Stimulated activated CD8-positive, alpha-beta memory T cell treated with anti-CD3 and anti-CD28 coated beads, Interleukin-15, amount 100 ng/mL, for 1 hour (primary cell): ENCODE measurements at places on chromosomes 4 and X.

DNA sequence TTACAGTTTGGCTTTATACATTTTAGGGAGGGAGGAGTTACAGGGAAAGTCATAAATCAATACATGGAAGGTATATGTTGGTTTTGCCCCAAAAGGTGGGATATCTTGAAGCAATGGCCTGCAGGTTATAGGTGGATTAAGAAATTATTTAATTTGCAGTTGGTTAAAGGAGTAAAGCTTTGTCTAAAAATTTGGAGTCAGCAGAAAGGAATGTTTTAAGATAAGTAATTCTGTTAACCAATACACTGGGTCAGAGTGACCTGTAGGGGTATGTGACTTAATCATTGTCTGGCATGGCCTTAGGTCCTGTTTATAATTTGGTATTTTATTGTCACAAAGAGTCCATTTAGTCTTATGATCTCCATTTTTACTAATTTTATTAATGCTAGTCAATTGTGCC lies 115.0 kb downstream of the AGTR2 start:
- no peak for DNase-seq

DNA sequence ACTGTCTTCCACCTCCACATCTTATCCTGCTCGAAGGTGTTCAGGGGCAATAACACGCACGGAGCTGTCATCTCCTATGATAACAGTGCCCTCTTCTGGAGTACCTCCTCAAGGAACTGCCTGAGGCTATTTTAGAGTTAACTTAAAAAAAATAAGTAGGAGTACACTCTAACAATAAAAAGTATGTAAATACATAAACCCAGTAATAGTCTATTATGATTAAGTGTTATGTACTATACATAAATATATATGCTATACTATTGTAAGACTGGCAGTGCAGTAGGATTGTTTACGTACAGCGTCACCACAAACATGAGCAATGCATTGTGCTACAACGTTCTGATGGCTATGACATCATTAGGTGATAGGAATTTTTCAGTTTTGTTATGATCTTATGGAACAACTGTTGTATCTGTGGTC lies 34.5 kb upstream of the TLR2 start:
- no peak for DNase-seq

DNA sequence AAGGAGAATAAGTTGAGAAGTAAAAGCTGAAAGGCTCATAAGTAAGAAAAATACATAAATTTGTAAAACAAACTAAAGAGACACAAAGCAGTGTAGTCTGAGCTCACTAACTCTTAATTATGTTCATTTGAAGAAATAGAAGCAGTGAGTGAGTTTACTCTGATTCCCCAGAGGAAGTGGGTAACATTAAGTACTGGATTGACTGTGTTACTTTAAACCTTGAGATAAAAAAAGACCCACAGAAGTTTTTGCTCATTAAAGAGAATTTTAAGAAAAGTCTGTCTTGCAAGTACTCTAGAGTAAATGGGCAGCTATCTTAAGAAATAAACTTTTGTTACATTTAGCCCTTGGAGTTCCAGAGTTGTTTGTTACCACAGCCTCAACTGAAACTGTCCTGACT lies 2466.9 kb downstream of the PCDH7 start:
- no peak for DNase-seq

- DNase-seq: no peak
These were observed 77.1 kb downstream of the HMX1 start for GRCh38 chr4:8794491-8794890.

DNA sequence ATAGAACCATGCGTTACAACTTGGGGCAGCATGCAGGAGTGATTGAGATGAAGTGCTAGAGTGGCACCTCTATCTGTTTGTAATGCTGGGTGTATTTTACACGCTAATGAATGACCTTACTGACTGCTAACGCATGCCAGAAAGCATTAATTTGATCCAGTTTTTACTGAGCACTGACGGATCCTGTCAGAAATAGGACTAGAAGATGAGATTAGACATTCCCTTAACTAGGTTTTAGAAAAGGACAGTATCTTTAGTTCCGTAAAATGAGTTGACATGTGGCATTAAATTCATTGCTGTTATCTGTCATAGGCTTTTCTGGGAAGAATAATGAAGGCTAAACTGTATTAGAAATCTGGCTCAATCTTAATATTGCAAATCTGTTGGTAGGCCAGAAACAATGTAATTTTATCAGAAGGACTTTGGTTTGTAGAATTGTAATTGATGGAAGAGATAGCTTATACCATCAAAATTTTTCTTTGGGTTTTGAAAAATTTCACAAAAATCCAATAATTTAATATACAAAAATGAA lies 140.4 kb upstream of the WDFY3 start:
- DNase-seq: no peak

GRCh38 chrX:93985344-93986307 lies 311.6 kb downstream of the FAM133A start:
- no peak for DNase-seq

- DNase-seq: no peak
These were observed at the start of gene SLC16A2 for GRCh38 chrX:74421036-74421739. SLC16A2 (plus strand) TSS chrX:74421493; CDS start chrX:74421638, 145 bp downstream.

DNA sequence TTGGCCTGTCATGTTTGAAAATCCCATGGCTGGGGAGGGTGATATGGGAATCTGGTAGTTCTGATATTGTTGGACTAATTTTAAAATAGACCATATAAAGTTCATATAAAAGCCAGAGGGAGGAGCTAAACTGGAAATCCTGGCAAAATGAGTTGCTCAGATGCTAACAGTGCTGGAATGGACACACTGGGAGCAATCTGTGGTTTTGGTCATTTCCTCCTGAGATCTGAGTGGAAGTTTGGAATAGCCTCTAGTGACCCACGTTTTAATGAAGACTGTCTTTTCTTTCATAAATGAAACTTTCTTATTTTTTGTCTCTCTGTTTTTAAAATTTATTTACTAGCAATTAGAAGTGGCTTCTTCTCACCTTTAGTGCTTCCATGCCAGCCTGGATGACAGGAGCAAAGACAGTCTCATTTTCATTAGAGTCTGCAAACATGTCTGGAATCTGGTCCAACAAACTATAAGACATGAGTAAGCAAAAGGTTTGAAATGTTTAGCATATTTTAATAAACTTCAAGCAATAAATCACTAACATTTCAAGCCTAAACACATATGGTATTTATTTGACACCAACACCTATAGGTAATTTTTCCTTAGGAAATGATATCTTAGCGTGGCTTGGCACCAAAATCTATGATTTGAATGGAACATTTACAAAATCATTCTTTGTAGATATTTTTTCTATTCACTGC lies 66.6 kb downstream of the METTL14 start:
- DNase-seq: no peak

GRCh38 chr4:54038056-54038455 lies 26.3 kb downstream of the CHIC2 start:
- no peak for DNase-seq

- no peak for DNase-seq
These were observed 75.7 kb upstream of the ARHGAP24 start for GRCh38 chr4:85399270-85399669.

DNA sequence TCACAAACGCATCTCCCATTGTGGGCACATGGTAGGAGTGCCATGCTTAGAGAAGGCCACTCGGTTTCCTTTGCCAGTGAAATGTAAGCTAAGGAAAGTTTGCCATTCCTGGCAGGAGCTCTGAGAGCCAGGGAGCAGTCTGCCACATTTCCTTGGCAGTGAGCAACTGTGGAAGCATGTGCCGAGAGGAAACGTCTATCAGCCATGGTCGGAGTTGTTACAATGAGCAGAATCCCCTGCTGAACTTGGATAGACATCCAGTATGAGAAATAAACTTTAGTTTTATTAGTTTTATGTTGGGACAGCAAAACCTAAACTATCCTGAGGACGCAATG lies 51.1 kb downstream of the ENOPH1 start:
- no peak for DNase-seq

- DNase-seq: no peak
These were observed 78.3 kb upstream of the C1QTNF7 start for GRCh38 chr4:15349531-15349935.

GRCh38 chrX:15188039-15188438 lies 81.8 kb downstream of the ASB9 start:
- no peak for DNase-seq

- no peak for DNase-seq
These were observed 17.6 kb downstream of the HMX1 start for GRCh38 chr4:8854016-8854415.

- DNase-seq: no peak
These were observed 34.1 kb upstream of the HHIP start for GRCh38 chr4:144611850-144612249.

- DNase-seq: no peak
These were observed 6.8 kb downstream of the AIMP1 start for GRCh38 chr4:106323119-106323518.

DNA sequence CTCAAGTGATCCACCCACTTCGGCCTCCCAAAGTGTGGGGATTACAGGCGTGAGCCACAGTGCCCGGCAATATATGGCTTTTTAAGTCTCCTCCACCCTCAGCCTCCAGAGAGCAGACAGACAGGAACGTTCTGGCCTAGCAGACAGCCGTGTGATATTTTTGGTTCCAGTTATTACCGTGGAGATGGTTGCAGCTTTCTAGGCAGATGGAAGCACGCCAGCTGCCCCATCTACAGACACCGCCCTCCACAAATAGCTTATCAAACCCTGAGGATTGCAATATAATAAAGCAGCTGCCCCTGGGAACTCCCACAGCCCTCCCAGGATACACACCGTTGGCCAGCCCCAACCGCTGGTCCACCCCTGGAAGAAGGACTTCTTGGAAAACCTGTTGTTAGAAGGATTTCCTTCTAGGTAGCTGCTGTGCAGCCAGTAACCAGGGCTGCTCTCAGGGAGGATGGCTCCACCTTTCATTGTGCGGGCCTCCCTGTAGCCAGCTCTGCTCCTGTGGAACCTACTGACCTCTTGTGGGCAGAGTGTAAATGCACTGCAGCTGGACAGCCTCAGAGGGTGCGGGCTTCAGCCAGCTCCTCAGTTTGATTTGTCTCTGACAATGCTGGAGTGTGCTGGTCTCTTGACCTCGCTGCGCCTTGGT lies 44.0 kb downstream of the SLC25A5 start:
- DNase-seq: no peak

DNA sequence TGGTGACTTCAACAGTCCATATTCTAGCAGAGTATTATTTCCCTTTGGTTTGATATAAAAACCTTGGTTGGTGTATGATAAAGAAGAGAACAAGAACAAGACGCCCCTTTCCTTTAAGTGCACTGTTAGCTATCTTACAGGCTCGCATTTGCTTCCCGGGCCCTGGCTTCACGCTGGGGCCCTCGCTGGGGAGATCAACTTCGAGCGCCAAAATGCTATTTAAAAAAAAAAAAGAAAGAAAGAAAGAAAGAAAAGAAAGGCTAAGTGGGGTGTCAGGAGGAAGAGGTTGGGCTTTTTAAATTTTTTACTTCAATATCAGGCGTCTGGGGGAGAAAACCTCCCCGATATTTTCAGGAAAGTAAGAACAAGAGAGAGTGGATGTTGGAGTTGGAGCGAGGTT lies 11.7 kb downstream of the ARX start:
- DNase-seq: no peak

GRCh38 chr4:77443941-77444340 lies 161.7 kb upstream of the CXCL13 start:
- no peak for DNase-seq

DNA sequence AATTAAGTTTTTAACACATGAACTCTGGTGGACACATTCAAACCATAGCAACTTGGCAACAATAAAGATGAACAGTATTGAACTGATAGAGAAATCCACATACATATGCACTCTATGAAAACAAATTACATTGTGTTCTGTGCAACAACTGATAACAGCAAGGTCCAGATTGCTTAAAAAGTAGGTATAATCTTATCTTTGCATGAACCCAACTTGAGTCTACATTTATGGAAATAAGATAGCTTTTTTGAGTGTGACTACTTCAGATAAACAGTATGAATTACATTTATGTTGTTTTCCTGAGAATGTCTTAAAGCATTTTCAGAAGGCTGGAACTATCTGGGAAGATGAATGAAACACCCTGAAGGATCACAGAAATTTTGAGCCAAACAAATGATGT lies 212.6 kb upstream of the GK2 start:
- DNase-seq: no peak

GRCh38 chrX:45824471-45824870 lies 623.8 kb upstream of the DIPK2B start:
- no peak for DNase-seq

DNA sequence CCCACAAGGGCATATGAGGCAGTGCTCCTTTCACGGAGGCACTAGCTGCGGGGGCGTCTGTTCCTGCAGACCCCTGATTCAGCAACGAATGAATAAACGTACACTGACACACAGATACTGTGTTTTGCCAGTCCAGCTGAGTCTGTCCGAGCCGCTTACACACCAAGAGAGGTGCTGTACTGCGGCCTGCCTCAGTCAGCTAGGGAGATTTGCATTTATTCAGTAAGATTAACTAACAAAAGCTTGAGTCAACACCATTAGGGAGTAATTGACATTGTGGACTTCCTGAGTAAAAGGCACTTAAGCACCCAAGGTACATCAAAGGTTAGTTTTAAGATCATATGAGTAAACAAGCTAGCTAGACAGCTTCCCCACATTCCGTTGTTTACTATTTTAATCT lies 31.0 kb upstream of the BEX4 start:
- DNase-seq: no peak

- DNase-seq: no peak
These were observed 312.0 kb downstream of the CAMK2D start for GRCh38 chr4:113449410-113449974.

DNA sequence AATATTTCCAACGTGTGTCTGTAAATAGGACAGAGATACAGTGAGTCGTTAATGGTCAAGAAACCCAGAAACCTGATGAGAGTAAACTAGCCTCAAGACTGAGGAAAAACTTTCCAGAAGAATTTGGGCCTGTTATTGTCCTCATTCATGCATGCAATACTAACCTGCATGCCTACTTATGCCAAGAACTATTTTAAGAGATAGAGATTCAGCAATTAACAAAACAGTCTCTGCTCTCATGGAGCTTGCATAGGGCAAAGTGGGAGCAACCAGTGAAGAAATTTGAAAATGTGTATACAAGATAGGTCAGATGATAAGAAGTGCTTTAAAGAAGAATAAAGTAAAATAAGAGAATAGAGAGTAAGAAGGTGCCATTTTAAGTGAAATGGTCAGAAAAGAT lies 66.1 kb upstream of the FRG1 start:
- no peak for DNase-seq

DNA sequence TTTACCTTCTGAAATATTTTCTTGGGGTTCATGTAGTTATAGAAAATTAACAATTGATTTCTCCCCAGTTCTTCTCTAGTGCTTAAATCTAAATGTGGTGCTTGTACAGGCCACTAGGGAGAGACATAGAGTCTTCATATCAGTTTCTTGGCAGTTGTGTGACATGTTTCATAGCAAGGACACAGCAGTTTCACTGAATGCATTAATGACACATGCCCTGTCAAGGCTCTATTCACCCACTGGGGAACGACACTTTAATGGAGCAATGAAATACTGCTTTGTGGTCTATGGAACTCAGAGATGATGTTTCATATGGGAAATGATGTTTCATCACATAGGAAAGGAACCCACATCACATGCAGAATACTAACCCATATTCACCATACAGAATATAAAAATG lies 2.8 kb downstream of the VEGFC start:
- no peak for DNase-seq

DNA sequence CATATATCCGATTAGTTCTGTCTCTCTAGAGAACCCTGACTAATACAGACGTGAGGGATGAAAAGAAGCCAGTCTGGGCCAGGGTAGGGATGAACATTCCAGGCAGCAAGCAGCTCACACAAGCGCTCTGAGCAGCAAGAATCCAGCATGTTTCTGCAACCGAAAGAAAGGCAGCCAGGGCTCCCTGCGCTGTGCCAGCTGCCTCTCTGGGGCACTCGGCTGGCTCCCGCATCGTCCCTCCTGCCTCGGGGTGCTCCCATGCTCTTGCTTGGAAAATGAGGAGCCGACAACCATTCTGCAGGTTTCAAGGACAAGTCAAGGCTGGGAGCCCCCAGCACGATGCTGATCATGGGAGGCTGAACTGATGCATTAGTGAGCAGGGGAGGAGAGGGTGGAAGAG lies 7.0 kb downstream of the JAKMIP1 start:
- no peak for DNase-seq
